ENCODE measurements at places on chromosomes 1 and 21.

- DNase-seq = no peak
These were observed 196.4 kb upstream of the GREM2 start for GRCh38 chr1:240808381-240808780.

DNA sequence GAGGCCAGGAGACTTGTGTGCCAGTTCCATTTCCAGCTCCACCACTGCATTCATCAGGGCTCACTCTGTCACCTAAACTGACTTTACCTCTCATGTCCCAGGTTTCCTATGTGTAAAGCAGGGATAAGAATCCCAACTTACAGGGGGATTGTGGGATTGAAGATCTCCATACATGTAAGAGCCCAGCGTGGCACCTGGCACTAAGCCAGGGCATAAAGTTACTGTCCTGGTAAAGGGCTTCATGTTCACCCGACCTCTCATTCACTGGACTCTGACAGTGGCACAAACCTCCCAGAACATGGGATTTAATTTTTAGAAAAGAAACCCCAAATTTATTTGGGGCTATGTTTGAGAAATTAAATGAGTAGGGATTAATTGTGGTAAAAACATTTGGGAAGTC is 8.9 kb upstream of the IGFN1 start:
- no peak for DNase-seq

DNA sequence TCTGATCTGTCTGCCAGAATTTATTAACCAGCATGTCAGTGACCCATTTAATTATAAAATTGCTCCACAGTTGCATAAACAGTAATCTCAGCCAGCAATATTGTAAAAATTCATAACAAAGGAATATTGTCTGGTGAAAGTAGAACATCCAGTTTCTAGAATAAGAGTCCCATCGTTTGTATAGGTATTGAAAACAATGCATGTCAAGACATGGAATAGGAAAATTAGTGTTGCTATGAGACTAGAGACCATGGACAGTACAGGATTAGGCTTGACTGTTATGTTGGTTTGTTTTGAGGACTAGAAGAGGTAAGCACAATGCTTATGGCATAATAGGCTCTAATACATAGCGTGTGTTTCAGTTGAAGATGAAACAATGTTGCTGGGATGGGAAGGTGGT is 37.1 kb downstream of the ATF6 start:
- DNase-seq = no peak

DNA sequence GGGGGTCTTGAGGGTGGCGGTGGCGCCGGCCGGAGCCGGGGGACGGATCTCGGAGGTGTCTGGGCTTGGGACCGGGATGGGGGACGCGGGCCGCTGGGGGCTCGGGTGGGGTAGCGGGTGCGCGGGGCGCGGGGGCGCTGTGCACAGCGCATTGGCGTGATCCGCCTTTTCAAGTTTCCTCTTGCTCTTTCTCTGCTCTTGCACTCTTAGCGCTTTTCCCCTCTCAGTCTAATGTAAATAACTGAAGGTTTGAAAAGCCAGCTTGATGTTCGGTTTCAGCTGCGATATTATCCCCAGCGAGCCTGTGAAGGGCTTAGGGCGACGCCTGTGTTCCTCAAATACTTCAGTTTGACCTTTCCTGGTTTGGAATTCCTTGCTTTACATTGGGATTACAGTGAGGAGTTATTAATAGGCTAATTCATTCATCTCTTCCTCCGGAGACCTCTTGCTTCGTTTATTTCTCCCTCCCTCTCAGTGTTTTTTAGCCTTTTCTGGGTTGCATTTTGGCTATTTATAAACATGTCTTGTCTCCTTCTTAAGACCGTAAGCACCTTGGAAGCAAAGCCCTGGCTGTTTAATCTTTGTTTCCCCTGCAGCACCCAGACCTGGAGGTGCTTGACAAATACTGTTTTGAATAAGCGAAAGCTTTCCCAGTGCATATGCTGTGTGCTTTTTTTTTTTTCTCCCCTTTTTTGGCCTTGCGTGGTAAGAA is 693 bp downstream of the RAB4A start:
- peak; percentile 23 for DNase-seq

DNA sequence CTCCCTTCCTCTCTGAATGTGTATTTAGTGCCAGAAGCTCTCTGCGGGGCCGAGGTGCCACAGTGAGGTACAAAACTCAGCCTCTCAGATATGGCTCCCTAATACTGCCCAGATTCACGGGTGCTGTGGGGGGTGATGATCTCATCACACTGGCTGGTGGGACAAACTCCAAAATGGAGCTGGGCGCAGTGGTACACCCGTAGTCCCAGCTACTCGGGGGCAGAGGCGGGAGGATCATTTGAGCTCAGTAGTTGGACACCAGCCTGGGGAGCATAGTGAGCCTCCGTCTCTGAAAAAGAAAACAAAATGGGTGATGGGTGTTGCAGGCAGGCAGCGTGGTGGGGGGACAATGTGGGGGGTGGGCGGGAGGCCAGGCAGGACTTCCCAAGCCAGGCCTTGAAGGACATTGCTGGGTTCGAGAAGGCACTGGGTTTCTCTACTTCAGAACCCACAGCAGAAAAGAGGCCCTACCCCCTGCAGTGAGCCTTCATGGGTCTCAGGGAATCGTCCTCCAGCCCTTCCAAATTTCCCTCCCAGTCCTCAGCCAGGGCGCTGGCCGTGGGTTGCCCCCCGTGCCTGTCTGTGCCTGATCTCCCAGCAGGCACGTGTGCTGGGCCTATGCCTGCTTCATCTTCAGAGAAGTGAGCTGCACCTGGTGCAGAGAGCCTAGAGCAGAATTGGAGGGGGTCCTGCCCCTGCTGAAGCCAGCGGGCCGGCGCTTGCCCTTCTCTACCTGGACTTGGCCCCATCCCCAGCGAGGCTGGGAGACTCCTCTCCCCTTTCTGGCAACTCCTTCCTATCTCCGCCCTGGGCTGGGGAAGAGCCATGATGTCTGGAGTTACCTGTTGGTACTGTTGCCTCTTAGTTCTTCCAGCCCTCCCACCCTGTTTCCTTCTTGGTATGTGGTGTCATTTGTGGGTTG is 14.0 kb downstream of the H6PD start:
- DNase-seq = no peak

DNA sequence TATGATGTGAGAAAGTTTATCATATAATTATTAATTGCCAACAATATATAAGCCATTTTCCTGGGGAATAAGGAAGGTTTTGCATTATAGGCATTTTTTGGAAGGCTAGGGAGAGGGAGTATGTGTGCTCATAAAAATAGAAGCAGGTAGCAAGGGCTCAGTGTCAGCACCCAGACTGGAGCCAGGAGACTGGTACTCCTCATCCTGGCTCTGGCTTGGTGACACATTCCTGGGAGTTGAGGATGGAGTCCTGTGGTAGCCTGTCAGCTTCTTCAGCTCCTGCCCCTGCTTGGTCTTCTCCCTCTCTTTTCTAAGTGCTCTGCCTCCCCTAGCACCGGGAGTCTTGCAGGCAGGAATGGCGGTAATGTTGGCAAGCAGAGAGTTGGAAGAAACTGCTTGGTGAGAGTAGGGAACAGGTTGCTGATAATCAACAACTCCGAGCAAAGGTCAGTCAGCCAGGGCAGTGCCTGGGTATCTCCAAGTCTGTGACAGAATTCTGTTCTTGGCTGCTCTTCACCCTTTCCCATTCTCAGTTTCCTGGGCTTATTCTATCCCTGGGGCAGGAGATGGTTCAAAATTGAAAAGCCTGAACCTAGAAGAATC is 23.0 kb downstream of the GIPC2 start:
- DNase-seq = no peak

DNA sequence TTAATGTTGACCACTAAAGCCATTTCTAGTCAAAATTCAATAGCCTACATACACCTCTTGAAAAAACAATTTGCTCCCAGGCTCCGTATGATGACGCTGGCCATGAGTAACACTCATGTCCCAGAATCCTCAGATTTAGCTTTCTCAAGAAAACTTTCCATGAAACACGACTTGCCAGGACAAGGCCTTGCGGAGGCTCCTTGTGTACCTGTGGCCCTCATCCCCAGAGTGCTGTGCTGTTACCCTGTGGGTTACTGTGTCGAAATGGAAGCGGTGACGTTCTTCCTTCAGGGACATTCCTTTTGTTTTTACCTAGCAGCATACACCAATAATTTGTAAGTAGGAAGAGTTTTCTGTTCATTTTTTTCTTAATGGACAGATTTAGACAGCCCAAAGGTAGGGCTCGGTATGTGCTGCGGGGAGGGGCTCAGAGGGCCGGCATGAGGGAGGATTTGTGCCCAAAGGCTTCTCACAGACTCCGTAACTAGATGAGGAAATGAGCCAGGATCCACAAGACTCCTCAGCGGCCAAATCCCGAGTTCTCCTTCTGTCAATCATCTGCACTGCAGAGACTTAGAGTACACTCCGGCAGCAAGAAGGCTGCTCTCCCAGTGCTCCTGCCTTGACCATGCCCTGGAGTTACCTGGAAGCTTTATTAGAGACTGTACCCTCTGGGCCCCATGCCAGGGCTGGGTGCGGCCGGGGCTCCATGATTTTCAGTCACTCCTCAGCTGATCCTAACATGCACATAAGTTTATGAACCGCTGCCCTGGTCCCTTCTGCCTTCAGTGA is 17.8 kb downstream of the GNG12 start:
- DNase-seq = no peak

DNA sequence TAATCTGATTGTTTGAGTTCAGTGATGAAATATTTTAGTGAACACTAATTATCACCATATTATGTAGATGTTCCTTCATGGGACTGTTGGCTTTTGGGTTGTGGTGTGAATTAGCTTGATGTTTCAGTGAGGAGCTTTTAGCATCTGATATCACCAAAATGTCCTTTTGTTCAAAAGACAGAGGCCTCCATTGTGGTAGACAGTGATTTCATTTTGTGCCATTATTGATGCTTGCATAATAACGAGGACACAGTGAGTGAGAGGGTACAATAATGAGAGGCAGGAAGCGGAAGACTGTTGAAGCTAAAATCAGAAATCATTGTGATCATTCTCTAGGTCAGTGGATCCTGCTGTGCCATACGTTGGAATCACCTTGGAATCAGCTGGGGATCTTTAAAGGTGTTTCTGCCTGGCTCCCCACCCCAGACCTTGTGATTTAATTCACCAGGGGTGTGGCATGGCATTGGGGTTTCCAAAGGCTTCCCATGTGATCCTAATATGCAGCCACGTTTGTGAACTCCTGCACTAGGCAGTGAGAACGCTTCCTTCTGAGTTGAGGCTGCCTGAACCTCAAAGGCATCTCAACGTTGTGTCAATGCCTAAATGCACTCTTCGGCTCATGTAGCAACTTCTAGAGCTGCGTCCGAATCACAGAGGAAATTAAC is 82.1 kb upstream of the KIF1B start:
- DNase-seq = no peak

- no peak for DNase-seq
These were observed 4.4 kb downstream of the MIER1 start for GRCh38 chr1:66929146-66929688.

- DNase-seq = no peak
These were observed 30.6 kb upstream of the TMEM54 start for GRCh38 chr1:32931760-32932159.

- peak; percentile 20 for DNase-seq
These were observed 111.1 kb downstream of the NEK7 start for GRCh38 chr1:198267921-198268320.

GRCh38 chr1:2115008-2115641 is 64.9 kb downstream of the PRKCZ start:
- no peak for DNase-seq

GRCh38 chr1:212586206-212587015 is 22.1 kb upstream of the ATF3 start:
- no peak for DNase-seq

- DNase-seq = no peak
These were observed 98.8 kb upstream of the SSX2IP start for GRCh38 chr1:84789014-84789413.

DNA sequence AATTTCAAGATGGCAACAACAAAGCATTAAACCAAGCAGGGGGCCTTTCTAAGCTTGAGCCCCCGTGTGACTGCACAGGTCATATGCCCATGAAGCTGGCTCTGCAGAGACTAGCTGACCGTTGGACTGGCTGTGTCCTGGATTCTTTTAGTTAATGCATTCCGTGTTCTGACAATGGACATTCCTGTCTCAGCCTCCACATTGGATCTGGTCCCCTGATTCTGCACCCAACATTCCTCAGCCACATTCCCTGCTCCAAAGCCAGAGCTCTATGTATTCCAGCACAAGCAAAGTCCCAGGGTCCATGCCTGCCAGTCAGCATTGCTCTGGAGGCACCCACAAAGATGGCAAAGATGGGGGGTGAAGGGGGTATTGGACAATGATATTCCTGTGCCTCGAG is 5.1 kb upstream of the NAV1 start:
- no peak for DNase-seq

- DNase-seq = no peak
These were observed 116.1 kb downstream of the PSMG1 start for GRCh38 chr21:39066829-39067780.

DNA sequence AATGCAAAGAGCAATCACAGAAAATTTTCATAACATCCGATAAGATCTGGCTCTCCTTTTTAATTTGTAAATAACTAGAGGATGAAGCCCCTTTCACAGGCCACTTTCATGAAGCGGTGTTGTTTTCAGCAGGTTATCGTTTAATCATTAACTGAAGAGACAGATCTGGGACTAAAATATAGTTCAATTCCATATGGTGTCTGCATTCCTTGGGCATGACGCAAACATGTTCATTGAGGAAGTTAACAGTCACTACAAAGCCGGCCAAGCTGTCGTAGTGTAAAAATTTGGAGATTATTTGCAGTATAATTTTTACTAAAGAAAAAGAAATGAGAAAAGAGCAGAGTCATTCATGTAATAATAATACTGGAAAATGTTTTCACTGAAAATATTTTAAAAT is 565.2 kb upstream of the ADAMTS5 start:
- peak; percentile 20 for DNase-seq

DNA sequence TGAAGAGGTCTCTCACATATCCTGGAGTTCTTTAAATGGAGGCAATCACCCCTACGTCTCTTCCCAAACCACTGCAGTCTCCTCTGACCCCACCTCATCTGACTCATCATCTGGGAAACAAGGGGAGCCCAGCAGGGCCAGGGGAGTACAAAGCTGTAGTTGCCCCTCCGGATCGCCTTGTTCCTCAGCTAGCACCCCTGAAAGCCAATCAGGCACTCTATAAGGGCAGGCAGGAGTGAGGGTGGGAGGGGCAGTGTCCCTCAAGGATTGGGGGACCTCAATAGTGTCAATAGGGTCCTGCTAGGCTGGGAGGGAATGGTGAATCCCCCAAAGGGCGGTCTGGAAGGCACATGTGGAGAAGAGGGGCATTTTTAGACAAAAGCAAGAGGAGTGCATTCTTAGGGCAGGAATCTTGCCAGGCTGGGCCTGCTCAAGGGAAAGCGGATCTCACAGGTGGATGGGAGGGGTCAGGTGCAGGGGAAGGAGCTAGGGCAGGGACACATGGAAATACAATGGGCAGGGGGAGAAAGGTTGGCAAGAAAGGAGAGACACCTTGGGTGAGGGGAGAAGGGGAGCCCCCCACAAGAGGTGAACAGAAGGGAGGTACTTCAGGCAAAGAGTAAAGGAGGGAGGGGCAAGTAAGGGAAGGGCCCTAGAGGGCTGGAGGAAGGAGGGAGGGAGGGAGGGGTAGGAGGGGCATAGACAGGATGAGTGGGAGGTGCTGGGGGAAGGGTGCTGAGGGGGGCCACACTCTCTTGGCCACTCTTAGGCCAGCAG is 5.8 kb downstream of the SHISA4 start:
- DNase-seq = no peak
